ENCODE measurements at places on chromosomes 1 and 21.

DNA sequence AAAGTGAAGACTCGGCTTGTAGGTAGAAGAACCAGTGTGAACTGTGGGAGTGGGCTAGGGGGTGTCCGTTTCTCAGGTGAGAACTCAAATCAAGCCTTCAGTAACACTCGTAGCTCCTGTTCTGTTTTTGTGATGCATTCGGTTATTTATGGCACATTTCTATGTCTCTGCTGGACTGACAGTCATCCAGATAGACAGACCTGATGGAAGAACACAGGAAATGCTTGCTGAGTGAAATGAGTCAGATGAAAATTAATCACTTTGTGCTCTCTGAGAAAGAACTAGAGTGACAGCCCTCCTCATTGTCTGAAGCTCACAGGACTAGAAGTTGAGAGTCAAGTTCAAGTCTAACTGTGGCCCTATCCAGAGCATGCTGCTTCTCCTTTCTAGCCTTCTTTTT, 360.1 kb upstream of the PLXNA2 start:
- DNase-seq, result no peak

- no peak for DNase-seq
Measured at GRCh38 chr1:53315046-53315445, 12.8 kb downstream of the LRP8 start.

- DNase-seq, result no peak
Measured at GRCh38 chr1:26614655-26615411, 81.0 kb upstream of the ARID1A start.

DNA sequence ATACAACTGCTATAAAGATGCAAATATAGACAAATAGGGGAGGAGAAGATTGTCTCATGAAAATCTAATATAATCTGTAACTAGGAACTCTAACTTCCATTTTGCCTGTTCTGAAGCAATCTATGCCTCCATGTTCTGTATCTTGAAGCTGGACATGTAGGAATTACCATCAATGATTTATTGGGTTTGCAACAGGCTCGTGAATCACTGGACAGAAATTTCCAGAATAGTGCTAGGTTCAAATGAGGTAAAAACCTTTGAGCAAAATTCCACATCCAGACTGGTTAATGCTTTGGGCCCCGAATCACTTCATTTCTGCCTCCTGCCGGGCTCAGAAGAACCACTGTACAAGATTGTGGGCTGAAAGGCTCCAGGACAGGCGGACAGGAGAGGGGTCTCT, 110.7 kb upstream of the CTTNBP2NL start:
- no peak for DNase-seq

GRCh38 chr1:44812822-44813543, 4.7 kb downstream of the BTBD19 start:
- no peak for DNase-seq

GRCh38 chr1:76657623-76658022, 209.7 kb upstream of the ST6GALNAC5 start:
- no peak for DNase-seq

DNA sequence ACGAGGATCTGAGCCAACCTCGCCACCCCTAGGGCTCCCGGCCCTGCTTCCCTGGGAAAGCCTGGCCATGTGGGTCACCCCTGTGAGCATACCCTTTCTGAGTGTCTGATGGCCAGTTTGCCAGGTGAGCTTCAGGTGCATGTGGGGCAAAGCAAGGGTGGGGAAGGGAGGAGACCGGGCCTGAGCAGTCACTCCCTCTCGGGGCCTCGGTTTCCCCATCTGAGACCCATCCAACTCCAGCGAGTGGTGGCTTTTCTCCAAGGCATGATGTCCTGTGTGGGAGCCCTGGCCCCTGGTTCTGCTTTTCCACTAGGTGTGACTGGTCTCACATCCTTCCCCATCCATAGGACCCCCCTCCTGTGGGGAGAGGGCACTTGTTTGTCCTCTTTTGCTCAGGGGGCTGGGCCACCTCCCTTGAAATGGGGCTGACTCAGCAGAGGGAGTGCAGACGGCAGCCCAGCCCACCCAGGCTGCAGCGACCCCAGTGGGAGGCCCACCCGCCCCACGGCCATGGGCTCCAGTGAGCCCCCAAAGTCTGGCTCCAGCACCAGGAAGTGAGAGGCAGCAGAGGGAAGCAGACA, 1.7 kb upstream of the WNT9A start:
- no peak for DNase-seq

- no peak for DNase-seq
Measured at GRCh38 chr1:228921481-228921880, 186.2 kb downstream of the RHOU start.

DNA sequence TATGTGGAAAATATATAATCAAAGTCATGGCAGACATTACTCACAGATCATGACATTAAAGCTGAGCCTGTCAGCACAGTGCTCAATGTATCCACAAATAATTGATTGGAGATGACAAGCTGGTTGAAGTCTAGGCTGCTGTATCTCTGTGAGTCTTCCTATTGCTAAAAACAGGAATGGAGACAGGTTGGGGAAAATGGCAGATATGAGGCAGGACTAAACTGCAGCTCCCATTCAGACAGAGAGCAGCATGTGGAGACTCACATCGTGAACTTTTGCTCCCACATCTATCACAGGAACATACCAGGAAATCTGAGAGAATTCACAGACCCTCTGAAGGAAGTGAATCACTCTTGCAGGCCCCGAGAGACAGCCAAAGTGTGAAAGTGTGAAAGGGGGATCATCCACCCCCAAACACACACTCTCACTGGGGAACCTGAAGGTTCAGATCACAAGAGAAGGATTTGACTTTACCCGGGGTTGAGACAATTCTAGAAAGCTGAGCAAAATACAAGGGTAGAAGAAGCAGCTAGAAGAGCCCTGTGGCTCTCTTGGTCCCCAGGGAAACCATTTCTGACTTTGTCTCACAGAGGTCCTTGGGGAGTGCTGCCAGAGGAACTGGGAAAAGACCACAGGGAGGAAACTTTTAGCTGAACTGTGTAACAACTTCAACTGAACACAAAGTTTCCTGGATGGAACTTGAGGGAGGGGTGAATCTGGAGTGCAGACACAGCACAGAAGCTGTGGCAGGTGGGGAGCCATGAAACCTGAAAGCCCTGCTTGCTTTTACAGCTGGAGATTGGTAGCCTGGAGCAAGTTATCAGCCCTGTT, 173.4 kb downstream of the S1PR1 start:
- no peak for DNase-seq

DNA sequence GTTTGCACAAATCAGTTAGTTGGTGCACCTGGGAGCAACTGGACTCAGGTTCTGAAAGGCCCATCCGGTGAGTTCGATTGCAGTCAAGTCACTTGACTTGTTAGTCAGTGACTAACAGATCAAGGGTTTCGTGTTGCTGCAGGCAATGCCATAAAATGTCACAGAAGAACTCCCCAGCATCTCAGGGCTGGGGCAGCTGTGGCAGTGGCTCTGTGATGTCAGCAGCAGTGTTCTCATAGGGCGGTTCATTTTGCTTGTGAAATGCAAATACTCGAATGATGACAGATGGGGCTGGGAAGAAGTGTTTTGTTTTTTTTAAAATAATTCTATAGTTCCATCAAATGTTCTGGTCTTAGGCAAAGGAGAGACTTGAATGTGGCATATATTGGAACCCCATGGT, 287.8 kb downstream of the LMX1A start:
- no peak for DNase-seq

GRCh38 chr1:1968767-1969504, 34.6 kb downstream of the CFAP74 start:
- no peak for DNase-seq

DNA sequence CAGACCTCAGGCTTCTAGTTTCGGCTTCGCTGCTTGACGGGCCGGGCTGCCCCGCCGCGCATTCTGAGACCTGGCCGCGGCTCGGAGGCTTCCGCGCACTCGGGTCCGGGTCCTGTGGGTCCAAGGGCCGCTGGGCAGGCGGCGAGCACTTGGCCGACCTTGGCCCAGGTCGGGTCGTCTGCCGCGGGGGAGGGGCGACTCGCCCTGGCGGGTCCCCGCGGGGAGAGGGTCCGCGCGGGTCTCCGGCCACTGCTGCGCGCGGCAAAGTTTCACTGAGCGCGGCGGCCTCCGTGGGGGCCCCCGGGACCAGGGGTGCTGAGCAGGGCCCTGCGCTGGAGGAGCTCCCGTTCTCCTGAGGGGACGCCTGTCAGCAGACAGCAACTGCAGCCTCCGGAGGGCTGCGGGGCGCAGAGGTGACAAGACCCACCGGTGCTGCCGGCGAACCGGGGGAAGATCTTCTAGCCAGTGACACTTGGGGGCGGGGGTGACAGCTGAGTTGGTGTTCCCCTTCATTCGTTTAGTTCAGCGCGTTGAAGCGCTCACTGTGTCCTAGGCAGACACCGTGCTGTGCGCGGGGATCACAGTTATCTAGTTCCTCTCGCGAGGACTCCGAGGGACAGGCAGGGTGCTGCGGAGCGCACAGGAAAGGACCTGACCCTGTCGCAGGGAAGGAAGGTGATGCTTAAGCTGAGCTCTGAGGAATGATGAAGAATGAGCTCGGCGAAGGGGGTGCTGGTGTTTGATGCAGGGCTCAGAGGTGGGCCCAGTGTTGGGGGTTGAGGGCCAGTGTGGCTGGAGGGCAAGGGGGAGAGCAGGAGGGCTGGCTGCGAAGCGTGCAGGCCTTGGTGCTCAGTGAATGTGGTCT, 725 bp downstream of the MTFR1L start:
- DNase-seq, result peak; percentile 59

DNA sequence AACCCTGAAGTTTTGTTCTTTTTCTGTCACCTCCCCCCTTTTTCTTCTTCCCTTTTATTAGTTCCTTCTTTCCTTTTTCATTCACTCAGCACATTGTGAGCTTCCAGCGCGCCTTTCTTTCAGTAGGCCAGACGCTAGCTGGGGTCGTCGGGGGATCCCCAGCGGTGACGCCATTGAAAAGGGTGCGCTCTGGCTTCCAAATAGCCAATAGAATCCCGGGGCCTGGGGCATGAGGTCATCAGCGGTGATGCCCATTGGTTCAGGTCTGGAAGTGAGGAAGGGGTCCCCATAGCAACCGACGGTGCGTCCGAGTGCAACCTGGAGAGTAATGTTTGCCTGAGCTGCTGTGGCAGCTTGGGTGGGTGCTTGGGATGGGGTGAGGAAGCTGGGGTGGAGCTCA, 6.9 kb upstream of the EFNA3 start:
- DNase-seq, result no peak

- no peak for DNase-seq
Measured at GRCh38 chr1:218266356-218266755, 18.7 kb upstream of the RRP15 start.

GRCh38 chr1:3003941-3004270, 17.4 kb upstream of the ACTRT2 start:
- no peak for DNase-seq

GRCh38 chr1:154750681-154751665, 119.1 kb downstream of the KCNN3 start:
- no peak for DNase-seq

GRCh38 chr1:25033828-25034705, 104.0 kb upstream of the RUNX3 start:
- DNase-seq, result no peak

DNA sequence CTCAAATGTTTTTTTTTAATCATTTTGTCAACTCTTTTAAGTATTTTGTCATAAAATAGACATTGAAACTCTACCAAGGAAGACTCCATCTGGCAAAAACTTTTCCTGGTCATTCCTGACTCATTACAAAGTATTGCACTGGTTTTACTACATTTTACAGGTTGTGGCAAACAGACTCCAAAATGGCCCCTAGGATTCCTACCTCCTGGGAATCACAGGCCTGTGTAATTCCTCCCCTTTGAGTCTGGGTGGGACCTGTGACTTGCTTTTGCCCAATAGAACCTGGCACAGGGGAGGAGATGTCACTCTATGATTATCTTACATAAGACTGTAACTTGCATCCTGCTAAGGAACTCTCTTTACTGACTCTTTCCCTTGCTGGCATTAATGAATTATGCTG, 123.6 kb upstream of the KCNJ6 start:
- no peak for DNase-seq

- DNase-seq, result no peak
Measured at GRCh38 chr1:191101960-191102359, 624.3 kb upstream of the BRINP3 start.

DNA sequence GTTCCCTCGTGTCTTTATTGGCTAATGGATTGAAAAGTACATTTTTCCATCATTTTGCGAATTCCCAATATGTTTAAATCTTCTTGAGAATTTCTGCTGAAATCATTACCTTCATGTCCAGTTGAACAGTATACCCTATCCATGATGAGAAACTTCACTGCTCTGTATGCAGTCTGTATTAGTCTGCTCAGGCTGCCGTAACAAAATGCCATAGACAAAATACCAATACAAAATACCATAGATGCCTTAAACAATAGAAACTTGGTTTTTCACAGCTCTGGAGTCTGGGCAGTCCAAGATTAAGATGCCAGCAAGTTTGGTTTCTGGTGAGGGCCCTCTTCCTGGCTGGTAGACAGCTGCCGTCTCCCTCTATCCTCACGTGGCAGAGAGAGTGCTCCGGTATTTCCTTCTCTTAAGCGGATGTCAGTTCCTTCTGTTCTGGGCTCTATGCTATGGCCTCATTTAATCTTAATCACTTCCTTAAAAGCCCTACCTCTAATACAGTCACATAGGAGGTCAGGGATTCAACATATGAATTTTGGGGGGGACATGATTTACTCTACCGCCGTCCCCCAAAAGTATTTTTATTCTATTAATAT, 27.0 kb downstream of the CXADR start:
- DNase-seq, result no peak

- DNase-seq, result no peak
Measured at GRCh38 chr1:172338295-172338735, 82.2 kb upstream of the C1orf105 start.

DNA sequence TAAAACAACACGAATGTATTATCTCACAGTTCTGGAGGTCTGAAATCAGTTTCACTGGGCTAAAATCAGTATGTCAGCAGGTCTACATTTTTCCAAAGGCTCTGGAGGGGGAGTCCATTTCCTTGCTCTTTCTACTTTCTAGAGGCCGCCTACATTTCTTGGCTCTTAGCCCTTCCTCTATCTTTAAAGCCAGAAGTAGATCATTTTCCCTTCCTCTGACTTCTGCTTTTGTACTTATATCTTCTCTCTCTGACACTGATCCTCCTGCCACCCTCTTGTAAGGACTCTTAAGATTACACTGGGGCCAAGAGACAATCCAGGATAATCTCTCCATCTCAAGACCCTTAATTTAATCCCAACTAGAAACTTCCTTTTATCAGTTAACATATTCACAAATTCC, 41.4 kb downstream of the MSH4 start:
- DNase-seq, result no peak

DNA sequence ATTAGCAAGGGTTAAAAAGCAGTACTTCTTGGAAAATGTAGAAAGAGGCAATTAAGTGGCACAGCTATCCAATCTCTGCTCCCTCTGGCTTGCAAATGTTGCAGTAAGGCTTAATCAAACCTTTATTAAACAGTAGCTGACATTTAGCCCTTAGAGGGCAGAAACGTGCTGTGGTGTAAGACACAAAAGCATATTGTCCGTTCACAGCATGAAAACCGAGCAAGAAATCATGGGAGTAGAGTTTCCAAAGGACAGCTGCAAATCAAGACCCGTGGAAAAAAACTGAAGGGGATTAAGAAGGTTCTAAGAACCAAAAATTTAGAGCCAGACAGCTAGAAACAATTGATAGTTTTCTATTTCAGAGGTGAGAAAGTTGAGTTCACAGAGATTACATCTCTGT, 13.1 kb downstream of the ZP4 start:
- DNase-seq, result no peak

- DNase-seq, result no peak
Measured at GRCh38 chr1:15550573-15550972, 23.9 kb downstream of the DNAJC16 start.

All from stimulated activated CD4-positive, alpha-beta T cell treated with anti-CD3 and anti-CD28 coated beads, Interleukin-12 subunit alpha, Interleukin-12 subunit beta, amount 100 ng/mL, for 24 hours (primary cell).